Stimulated activated CD4-positive, alpha-beta T cell treated with anti-CD3 and anti-CD28 coated beads, Interleukin-1b, Interleukin-23, amount 100 ng/mL, for 4 hours (primary cell): ENCODE measurements at places on chromosomes 16 and 17.

DNA sequence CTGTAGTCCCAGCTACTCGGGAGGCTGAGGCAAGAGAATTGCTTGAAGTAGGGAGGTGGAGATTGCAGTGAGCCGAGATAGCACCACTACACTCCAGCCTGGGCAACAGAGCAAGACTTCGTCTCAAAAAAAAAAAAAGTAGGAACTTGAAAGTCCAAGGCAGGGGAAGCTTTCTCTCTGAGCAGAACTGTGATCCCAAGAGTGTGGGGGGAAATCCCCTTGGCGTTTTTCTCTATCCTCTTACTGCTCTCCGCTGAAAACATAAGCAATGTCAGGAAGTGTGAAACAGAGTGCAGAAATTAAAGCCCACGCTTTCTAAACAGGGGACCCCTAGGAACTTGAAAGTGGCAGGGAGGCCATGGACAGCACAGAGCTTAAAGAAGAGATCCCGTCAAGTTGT lies 9.8 kb upstream of the CMTM3 start:
- DNase-seq, result no peak

DNA sequence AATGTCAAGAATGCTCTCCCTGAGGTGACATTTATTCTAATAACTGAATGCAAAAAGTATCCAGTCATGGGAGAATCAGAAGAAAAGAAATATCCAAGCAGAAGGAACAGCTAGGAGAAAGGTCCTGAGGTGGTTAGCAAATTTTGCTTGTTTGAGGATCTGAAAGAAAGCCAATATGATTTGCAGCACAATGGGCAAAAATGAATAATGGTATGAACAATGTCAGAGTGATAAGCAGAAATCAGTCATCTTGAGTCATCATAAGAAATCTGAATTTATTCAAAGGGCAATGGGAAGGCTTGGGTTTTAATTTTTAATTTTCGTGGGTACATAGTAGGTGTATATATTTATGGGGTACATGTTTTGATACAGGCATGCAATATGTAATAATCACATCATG lies 68.5 kb downstream of the BRIP1 start:
- no peak for DNase-seq

DNA sequence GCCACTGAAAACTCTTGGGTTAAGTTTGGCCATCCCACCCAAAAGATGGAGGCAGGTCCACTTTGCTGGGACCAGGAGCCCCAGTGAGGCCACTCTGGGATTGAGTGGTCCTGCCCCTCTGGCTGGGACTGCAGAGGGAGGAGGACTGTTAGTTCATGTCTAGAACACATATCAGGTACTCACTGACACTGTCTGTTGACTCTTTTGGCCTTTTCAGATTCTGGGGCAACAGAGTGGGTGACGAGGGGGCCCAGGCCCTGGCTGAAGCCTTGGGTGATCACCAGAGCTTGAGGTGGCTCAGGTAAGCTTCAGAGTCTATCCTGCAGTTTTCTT lies 19.5 kb upstream of the CYLD start:
- DNase-seq, result no peak

- DNase-seq, result no peak
Measured at GRCh38 chr16:66510298-66510697, 39.6 kb downstream of the TK2 start.

- no peak for DNase-seq
Measured at GRCh38 chr17:49570540-49571242, 5.0 kb upstream of the NXPH3 start.

DNA sequence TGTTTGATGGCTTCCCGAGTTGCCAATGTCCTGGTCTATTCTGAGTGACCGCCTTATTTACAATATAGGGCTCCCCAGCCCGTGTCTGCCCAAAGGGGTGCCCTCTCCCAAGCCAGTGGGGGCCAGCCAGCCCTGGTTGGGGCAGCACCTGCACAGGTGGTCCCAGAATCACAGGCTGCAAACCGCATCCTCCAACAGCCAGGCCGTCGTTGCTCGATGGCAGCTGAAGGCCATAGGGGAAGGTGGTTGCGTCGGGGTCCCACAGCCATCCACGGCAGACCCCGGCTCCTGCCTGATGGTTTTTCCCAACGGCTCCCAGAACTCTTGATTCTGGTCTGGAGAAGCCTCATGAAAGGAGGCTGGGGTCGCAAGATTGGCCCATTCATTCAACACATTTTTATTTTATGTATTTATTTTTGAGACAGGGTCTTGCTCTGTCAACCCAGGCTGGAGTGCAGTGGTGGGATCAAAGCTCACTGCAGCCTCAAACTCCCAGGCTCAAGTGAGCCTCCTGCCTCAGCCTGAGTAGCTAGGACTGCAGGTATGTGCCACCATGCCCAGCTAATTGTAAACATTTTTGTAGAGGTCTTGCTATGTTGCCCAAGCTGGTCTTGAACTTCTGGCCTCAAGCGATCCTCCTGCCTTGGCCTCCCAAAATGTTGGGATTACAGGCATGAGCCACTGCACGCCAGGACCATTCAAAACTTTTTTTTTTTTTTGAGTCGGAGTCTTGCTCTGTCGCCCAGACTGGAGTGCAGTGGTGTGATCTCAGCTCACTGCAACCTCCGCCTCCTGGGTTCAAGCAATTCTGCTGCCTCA lies 79.0 kb upstream of the TOB1 start:
- no peak for DNase-seq

DNA sequence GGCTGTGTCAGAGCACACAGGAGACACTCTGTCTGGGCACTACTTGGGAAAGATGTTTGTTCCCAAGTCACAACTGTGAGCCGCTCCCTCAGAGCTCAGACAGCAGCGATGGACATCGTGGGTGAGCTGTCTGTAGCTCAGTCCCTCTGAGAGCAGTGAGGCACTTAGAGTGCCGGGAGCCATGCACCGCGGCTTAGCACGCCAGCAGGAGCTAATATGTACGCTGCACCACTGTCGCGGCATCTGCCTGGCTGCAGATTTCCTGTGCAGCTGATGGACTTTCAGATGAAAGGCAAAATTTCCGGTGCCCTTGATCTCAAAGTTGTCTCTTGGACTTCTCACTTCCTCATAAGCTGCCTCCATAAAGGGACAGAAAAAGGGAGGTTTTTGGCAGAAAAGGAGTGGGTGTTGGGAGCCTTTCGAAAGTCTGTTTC lies 92.8 kb upstream of the ZNF469 start:
- no peak for DNase-seq

- no peak for DNase-seq
Measured at GRCh38 chr17:62573480-62574117, 53.9 kb upstream of the MRC2 start.

GRCh38 chr17:59093145-59093701 lies 13.5 kb downstream of the TRIM37 start:
- DNase-seq, result no peak

DNA sequence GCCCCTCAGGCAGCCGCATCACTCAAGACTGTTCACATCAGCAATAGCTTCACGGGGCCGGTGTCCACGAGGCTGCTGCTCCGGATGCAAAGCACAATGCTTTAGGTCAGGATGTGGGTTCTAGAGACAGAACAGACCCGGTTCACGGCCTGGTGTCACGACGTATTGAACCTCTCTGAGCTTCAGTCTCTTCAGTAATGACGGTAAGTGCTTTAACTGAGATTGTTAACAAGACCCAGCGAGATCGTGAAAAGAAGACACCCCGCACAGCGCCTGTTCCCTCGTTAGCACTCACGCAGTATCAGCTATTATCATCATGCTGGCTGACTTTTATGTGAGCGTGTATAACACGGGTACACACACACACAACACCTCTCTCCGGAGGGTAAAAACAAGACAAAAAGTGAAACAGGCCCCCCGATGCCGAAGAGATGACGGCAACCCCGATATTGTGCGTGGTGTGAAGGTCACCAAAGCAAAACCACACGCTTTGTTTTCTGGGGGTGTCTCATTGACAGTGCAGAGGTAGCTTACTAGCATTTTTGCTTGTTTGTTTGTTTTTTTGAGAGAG lies 21.4 kb upstream of the ABR start:
- no peak for DNase-seq

DNA sequence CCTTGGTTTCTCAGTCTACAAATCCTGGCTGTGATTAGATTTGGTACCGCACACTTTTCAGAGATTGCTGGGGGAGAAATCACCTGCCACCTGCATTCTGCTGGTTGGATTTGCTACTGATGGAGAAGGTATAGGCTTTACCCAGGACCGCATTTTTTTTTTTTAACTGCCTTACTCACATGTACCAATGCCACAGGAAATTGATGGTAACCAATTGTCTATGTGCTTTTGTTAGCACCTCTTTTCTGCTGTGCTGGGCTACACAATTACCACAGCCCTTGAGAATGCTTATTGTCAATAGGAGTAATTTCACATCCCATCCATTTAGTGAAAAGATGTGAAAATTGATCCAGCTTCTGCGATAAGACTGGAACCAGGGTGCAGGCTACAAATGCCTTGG lies 74.4 kb upstream of the TANC2 start:
- DNase-seq, result no peak

GRCh38 chr17:44931376-44931775 lies 16.1 kb upstream of the GFAP start:
- no peak for DNase-seq

GRCh38 chr16:53817812-53818550 lies 114.0 kb downstream of the FTO start:
- DNase-seq, result no peak

GRCh38 chr17:57892820-57893595 lies 43.2 kb upstream of the MRPS23 start:
- no peak for DNase-seq

GRCh38 chr16:6016530-6017184 lies 919.1 kb upstream of the EEF2KMT start:
- DNase-seq, result no peak

GRCh38 chr16:7820816-7821215 lies 488.2 kb downstream of the RBFOX1 start:
- DNase-seq, result no peak

DNA sequence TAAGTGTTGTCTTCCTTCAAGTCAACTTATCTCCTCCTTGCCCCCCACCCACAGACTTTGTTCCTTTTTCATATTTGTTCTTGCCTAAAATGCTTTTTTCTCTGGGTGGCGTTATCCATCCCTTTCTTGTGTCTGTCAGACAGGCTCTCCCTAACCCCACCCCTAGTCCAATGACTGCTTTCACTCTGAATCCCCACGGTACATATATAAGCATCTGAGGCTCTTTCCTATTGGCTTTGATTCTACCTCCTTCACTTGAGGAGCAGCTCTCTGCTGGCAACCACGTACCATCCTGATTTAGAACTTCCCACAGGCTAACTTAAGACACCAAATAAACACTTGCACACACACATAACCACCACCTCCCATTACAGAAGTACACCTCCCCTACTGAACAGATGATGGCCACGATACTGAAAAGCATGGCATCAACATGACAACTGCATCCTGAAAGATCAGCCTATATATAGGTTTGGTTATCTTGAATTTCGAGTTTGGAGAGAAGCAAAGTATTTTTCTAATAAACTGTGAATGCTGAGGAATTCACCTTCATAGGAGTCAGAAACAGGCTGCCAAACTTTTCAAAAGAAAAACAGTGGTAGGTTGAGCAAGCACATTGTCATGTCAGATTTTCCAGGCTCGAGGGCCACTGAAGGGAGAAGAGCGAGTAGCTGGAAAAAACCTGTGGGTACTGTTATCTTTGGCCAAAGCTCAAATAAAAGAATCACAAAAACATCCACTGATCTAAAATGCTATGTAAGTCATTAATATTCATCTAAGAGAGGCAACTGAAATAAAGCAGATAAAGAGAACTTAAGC lies 24.3 kb downstream of the STAT3 start:
- DNase-seq, result peak; percentile 10

DNA sequence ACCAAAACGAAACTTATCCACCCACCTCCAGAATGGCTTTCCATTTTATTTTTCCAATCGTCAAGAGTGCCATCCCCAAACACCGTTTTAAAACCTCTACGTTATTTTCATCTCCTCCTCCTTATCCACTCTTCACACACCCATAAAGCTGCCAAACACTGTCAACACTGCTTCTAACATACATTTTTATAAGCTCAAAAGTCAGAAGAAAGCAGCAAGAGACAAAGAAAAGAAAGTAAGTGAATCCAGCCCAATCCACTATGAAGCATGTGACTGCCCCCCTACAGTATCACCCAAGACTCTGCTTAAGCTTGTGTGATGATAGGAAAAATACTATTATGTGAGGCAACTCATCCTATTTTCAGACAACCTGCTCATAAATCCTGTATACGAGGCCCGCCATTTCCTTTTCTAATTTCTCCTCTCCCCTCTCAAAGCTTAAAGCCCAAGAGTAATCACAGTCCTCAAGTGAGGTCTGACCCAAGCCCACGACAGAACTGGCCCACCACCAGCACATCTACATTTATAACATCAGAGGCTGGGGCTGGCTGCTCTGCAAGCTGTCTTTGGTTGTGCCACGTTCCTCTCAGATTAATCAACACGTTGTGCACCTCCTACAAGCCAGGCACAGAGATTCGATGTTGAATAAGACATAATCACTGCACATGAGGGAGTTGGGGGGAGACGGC lies 16.3 kb downstream of the USP31 start:
- no peak for DNase-seq

DNA sequence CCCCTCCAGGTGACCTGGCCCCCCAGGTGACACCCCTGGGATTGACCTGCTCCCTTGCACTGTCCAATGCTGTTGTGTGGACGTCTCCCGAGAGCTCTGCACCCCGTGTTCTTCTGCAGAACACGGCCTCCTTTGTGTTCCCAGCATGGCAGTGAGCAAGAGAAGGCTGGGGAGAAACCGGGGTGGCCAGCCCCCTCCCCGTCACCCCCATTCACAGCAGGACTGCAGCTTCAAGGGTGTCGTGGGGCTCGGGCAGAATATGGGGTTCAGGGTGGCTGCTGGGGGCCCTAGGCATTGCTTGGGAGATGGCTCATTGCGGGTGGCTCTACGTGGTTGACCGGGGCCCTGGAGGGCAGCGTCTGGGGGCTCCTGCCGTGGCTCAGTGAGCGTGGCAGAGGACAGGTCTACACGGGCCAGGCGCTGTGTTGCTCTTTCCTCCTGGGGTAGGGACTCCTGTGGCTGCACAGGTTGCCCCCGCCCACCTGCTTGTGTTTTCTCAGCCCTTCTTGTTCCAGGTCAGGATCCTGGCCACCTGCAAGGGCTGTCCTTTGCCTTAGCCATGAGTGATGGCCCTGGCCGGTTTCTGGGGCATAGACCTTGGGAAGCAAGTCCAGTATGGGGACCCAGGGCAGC lies 12.5 kb downstream of the GSE1 start:
- no peak for DNase-seq

DNA sequence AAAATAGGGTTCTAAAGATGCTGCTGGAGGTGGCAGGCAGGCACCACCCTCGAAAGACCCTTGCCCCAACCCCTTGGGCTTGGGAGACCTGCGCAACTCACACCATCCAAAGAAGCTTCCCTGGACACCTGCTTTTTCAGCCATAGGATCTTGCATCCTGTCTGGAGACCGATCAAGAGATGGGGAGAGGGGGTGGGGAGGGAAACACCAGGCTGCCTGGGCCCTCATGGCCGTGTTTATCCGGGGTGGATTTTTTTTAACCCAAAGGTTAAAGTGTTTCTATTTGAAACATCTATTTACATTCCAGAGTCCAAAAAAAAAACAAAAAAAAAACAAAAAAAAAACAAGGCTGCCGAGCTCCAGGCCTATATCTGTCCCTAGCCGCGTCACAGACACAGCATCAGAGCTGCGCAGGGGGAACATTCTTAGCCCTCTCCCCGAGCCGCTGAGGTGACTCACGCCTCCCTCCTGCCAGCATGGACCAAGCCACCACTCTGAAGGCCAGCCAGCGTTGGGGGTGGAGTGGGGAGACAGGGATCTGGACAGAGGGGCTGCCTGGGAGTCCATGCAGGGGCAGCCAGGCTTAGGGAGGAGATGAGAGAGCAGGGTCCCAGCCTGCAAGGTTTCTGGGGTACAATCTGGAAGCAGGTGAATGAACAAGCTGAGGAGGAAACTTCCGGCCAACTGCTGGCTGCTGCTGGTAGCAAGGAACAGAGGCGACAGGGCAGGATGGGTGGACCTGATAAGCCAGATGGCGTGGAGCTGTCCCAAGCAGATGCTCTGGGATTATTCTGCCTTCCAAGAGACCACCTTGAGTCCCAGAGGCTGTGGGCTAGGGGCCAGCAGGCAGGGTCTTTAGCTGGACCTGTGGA lies 14.8 kb downstream of the HDAC5 start:
- no peak for DNase-seq
